ENCODE measurements at places on chromosomes 4 and X.

DNA sequence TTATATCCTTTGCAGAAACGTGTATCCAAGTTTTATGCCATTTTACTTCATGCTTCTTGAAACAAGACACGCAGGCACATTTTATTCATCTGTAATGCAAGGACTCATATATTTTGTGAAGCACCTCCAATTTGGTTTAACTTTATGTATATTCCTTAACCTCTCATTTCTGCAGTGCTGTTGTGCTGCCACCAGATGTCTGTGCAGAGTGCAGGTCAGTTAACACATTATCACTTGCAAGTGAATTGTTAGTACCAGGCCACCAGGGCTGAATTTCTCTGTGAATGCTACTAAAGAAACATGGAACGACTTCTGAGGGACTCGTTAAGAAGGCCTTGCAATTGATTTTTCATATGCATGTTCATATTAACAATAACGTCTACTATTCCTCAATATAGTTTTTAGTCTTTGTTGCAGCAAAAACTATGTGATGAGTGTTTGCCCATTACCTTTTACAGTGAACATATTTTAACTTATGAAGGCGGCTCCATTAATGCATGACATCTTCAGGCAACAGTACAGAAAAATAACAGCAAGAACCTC lies 770.3 kb downstream of the NLGN4X start:
- DNase-seq = no peak

GRCh38 chr4:11323771-11324170 lies 104.9 kb downstream of the HS3ST1 start:
- no peak for DNase-seq

DNA sequence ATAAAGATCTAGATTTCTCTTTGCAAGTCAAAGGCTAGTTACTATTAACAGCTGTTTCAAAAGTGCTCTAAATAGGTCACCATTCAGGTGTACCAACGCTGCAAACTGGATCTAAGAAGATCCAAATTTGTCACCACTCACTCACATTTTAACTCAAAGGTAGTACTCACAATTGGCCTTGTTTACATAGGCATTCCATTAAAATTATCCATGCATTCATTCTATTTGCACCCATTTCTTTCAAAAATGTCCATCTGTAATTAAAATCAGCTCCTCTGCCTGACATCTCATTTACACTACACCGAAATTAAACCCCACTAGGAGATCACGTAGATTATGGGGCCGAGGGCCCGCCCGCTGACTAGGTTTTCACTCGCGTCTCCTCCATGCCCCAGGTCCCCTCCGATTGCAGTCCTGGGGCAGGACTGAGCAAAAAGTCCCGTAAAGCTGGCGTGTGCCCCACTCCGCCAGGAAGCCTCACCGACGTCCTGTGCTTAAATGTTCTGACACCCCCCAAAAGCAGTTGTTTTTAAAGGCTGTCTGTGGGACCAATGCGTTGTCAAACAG lies 1.3 kb upstream of the ING2 start:
- DNase-seq = no peak

GRCh38 chr4:112127803-112128202 lies 17.5 kb upstream of the FAM241A start:
- DNase-seq = no peak

DNA sequence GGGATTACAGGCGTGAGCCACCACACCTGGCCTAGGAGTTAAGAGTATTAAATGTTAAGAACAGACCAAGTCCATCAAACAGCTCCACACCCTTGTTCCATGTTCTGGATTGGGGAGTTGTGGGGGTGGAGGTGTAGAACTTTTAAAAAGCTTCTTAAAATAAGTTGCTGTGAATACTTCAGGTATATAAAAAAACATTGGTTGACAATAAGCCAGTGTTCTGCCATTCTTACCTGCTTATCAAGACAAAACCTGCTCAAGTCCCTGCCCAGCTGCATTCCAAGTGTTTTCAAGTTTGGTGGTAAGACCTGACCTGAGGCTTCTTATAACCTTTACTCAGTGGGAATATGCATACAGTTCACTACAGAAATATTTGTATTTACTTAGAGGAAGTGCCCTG lies 6.4 kb downstream of the RBM3 start:
- no peak for DNase-seq

- DNase-seq = no peak
These were observed 11.7 kb upstream of the STATH start for GRCh38 chr4:69984030-69984443.

- DNase-seq = no peak
These were observed 876.4 kb upstream of the SLIT2 start for GRCh38 chr4:19375136-19375804.

DNA sequence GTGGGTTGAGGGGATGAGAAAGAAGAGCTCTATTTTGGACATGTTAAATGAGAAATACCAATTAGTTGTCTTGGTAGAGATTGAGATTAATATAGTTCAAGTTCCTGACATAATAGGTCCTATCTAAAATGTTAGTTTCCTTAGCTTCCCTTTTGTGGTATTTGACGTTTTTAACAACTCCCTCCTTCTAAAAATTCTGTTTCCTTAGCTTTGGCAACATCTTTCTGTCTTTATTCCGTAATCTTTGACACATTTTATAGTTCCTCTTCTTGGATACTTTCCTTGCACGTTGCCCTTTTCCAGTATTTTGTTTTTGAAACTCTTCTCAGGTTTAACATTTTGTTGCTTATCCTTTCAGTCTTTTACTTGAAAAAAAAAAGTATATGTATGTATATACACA lies 36.9 kb downstream of the LAMTOR3 start:
- DNase-seq = no peak

- no peak for DNase-seq
These were observed 35.0 kb upstream of the SLC7A11 start for GRCh38 chr4:138277133-138277532.

DNA sequence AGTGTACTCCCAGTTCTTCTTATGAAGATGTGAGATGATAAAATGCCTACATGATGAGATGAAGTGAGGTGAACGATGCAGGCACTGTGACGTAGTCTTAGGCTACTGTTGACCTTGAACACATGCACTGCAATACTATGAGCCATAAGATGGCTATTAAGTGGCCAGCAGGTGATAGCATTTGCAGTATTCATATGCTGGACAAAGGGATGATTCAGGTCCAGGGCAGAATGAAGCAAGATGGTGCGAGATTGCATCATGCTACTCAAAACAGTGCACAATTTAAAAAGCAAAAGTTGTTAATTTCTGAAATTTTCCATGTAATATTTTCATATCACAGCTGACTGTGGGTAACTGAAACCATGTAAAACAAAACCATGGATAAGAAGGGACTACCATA lies 781.4 kb downstream of the PCDH18 start:
- no peak for DNase-seq

All from stromal cell of bone marrow (primary cell).